ENCODE measurements at places on chromosomes 13 and 19. TPM values are rescaled to one million over a fixed set of nuclear protein-coding genes. Genes with fewer than 3 reads are reported as not detected.

NCAN gene
- total RNA-seq: 257 TPM

DLL3 gene
- 23.2 TPM for total RNA-seq

IGFL3 gene
- not detected for total RNA-seq

PCP2 gene
- total RNA-seq: not detected

PEG3 gene
- total RNA-seq: 63.5 TPM

COG3 gene
- total RNA-seq: 77.3 TPM

TUBB4A gene
- 215 TPM for total RNA-seq

ZNF665 gene
- 10.0 TPM for total RNA-seq

DLEU7 gene
- total RNA-seq: 19.1 TPM

PCDH20 gene
- total RNA-seq: 5.3 TPM

COQ8B gene
- total RNA-seq: 40.7 TPM

PSG1 gene
- total RNA-seq: not detected

SIAH3 gene
- 11.9 TPM for total RNA-seq

TTC9B gene
- 41.6 TPM for total RNA-seq

METTL21C gene
- not detected for total RNA-seq

FBXO27 gene
- total RNA-seq: 5.9 TPM

CCDC70 gene
- total RNA-seq: not detected

PRR36 gene
- 6.6 TPM for total RNA-seq

LHB gene
- not detected for total RNA-seq

LNX2 gene
- total RNA-seq: 6.6 TPM

ACP7 gene
- total RNA-seq: not detected

PRKACA gene
- 42.9 TPM for total RNA-seq

TCF3 gene
- 33.8 TPM for total RNA-seq

SLC10A2 gene
- not detected for total RNA-seq

TMPRSS9 gene
- 0.63 TPM for total RNA-seq

CEACAM8 gene
- total RNA-seq: not detected

IGFL1 gene
- total RNA-seq: not detected

ANGPTL8 gene
- total RNA-seq: not detected

CILP2 gene
- 0.31 TPM for total RNA-seq

ZNF790 gene
- 25.0 TPM for total RNA-seq

VSIG10L gene
- total RNA-seq: 0.63 TPM

SLC17A7 gene
- 36.6 TPM for total RNA-seq

FZR1 gene
- total RNA-seq: 62.0 TPM

GJB2 gene
- total RNA-seq: 0.63 TPM

MEIOSIN gene
- not detected for total RNA-seq

FAM32A gene
- total RNA-seq: 86.1 TPM

MARCHF2 gene
- 37.9 TPM for total RNA-seq

PSG6 gene
- total RNA-seq: not detected

ZNF723 gene
- total RNA-seq: not detected
